ENCODE measurements at places on chromosomes 13 and 19.

- DNase-seq: no peak
Measured at GRCh38 chr13:21675095-21675991, 4.5 kb downstream of the FGF9 start.

DNA sequence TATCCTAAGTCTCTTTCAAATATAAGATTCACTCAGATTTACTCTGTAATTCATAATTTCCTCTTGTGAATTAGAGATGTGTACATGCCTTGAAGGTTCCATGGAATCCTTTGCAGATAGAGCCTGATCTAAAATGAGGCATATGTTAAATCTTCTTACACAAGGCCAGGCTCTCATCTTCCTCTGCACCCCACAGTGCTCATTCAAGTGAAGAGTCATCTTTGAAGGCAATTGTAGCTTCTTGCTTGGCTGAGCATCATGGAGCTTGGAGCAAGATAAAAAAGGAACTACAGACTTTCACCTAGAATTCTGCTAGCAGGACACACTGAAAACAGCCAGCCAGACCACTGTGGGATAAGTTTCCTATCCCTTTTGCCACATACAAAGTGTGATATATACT, 566.4 kb downstream of the PCDH9 start:
- DNase-seq: no peak

DNA sequence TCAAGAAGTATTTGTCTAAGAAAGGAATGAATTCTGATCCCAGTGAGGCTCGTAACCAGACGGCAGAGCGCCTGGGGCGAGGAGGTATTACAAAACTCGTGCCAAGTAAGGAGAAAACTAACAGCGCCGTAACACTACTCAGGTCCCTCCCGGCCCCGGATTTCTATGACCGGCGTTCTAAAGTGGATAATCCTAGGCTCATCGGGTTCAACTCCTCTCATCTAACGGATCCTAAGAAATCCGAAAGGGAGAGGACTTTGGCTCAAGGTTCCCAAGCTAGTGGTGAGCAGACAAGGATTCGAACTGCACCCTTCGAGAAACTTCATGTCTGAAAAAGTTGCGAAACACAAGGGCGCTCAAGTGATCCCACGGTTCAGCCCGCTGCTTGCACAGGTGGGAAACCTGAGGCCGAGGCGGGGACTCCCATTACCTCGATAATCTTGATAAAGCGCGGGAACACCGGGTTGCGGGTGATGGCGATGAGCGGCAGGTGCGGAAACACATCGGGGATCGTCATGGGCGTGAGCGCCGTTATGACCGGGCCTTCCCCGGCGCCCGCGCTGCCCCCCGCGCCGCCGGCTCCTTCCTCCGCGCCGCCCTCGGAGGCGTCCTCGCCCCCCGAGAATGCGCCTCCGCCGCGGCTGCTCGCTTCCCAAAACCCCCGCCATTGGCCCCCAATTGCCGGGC, 529 bp downstream of the LONP1 start:
- DNase-seq: peak; percentile 19

DNA sequence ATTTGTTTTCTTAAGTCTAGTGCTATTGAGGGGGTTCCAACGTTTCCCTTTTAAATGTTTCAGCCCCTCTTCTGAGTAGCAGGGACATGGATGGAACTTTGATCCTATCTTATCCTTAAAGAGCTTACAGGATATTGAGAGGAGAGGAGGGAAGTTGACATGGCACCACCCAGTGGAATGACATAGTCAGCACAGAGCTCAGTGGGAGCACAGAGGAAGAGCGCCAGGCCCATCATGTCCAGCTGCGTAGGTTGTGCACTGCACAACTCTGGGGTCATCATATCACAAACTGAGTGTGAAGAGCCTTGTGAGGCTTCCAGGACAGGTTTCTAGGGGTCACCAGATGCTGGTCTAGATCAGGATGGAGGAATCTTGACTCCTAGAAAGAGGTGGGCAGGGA, 4.6 kb upstream of the CDC42EP5 start:
- DNase-seq: no peak

GRCh38 chr19:13281567-13282291, 131.5 kb downstream of the IER2 start:
- DNase-seq: no peak

- no peak for DNase-seq
Measured at GRCh38 chr19:7226739-7227138, 67.5 kb downstream of the INSR start.

DNA sequence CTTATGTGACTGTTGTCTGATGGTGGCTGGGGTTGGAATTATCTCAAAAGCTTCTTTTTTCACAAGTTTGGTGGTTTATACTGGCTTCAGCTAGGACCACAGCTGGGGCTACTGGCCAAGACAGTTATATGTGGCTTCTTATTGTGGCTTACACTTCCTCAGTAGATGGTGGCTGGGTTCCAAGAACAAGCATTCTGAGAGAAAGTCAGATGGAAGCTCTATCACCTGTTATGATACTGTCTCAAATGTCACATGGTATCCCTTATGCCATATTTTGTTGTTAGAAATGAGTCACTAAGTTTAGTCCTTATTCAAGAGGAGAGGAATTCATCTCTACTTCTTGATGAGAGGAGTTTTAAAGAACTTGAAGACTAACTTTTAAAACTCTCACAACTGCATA, 41.6 kb downstream of the NDFIP2 start:
- no peak for DNase-seq

DNA sequence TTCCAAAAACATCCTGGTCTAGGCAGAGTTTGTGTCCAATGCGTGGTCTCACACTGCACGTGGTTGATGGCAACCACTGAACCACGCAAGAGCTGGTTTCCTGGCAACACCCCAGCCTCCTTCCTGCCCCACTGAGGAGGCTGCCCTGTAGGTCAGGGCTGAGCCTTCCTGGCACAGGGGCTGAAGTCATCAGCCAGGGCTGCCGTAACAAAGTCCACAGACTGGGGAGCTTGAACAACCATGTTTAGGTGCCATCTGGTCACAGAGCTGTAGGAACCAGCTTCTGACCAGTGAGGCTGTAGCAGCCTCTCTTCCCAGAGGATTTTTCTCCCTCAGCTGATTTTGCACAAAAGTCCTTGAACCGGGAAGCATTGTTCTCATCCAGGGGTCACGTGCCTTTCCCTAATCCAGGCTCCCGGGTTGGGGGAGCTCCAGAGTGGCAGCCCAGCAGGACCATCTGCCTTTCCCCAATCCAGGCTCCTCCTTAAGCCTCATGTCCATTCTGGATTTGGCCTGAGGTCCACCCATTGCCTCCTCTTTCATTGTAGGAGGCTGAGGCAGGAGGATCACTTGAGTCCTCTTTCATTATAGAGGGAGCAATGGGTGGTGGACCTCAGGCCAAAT, 53.9 kb downstream of the CHST8 start:
- DNase-seq: no peak

GRCh38 chr19:32662186-32662585, 12.8 kb downstream of the ANKRD27 start:
- DNase-seq: no peak

DNA sequence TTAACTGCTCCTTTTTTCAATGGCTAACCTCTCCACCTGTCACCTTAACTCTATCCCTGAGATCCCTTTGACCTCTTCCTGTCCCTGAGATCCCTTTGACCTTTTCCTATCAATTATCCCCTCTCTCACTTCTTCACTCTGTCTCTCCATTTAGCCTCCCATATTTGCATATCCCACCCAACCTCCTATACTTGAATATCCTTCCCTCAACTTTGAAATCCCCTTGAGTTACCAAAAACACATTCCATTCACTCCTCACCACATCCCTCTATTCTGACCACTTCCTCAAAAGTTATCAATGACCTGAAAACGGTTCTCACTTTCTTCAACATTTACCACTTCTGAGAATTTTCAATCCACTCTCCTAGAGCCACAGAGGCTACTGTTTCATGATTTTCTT, 3.0 kb downstream of the MYCBP2 start:
- no peak for DNase-seq

- no peak for DNase-seq
Measured at GRCh38 chr19:3367628-3368440, 1.5 kb downstream of the NFIC start.

- DNase-seq: no peak
Measured at GRCh38 chr13:75319254-75319653, 162.7 kb downstream of the TBC1D4 start.

DNA sequence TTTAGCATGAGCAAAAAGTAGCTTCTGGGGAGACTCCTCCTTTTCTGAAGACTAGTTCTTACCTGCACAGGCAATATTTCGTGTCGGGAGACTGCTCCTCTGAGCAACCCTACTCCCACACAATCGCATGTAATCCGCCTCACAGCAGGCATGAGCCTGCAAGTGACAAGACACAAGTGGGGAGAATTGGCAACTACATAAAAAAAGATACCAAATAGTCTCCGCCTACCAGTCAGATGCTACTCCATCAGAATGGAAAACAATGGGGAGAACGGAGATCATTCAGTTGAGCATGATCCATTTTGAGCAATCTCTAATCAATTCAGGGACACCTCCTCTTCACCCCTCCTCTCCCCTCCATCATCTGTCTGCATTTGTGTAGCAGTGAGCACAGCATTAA, 321.0 kb downstream of the COG6 start:
- DNase-seq: peak; percentile 7

DNA sequence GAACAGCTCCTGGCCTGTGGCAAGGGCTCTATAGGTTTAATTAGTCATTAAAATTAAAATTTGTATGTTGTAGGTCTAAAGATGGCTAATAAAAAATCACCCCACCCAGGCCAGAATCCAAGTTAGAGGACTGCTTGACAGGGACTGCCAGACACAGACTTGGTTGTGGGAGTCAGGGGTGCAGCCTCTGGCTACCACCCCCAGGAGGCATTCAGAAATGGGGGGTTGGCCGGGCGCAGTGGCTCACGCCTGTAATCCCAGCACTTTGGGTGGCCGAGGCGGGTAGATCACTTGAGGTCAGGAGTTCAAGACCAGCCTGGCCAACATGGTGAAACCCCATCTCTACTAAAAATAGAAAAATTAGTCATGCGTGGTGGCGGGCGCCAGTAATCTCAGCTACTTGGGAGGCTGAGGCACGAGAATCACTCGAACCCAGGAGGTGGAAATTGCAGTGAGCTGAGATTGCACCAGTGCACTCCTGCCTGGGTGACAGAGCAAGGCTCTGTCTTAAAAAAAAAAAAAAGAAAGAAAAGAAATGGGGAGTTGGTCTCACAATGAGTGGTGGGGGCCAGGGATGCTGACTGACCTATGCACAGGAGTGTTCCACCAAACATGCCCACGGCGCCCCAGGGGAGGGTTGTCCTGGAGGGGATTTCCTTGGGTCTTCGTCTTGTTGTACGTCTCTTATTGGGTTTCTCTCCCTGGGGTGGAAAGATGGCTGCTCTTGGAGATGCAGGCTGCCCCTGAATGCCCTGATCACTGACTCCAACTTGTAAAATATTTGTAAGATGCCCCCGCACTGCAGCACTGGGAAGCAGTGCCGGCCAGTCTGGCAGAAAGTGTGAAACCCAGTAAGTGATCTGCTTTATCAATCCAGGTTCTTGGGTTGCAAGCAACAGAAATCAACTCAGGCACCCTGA, 68.8 kb downstream of the SIPA1L3 start:
- no peak for DNase-seq

DNA sequence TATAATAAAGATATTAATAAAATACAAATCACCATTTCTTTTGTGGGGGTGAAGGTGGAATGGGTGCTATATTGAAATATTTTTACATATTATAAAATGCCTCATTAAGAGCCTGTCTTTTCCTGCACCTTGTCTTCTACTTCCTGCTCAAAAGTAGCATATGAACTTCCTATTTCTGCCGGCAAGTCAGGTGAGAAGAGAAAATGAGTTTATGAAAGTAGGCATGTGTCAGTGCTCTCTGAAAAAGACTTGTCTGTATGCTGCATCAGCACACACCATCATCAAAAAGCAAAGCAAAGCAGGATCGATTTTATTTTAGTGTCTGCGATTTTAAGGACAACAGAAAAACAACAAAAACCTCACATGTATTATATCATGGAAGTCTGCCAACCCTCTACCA, 114.2 kb downstream of the RAP2A start:
- DNase-seq: no peak

DNA sequence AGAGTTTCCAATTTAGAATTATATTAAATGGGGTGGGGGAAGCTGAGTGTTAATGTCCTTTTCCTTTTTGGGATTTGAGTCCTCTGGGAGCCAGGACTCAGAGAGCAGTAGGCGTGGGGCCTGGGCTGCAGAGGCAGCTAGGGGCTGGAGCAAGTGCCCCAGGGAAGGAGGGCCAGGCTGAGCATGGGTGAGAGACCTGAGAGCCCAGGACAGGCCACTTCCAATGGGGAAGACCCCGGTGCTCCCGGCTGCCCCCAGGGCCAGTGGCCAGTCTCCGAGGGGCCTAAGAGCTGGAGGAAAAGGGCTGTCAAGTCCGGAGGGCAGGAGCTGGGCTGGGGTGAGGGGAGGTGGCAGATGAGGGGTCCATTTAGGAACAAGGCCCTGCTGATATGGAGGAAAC, 371.5 kb downstream of the ZNF536 start:
- DNase-seq: no peak

DNA sequence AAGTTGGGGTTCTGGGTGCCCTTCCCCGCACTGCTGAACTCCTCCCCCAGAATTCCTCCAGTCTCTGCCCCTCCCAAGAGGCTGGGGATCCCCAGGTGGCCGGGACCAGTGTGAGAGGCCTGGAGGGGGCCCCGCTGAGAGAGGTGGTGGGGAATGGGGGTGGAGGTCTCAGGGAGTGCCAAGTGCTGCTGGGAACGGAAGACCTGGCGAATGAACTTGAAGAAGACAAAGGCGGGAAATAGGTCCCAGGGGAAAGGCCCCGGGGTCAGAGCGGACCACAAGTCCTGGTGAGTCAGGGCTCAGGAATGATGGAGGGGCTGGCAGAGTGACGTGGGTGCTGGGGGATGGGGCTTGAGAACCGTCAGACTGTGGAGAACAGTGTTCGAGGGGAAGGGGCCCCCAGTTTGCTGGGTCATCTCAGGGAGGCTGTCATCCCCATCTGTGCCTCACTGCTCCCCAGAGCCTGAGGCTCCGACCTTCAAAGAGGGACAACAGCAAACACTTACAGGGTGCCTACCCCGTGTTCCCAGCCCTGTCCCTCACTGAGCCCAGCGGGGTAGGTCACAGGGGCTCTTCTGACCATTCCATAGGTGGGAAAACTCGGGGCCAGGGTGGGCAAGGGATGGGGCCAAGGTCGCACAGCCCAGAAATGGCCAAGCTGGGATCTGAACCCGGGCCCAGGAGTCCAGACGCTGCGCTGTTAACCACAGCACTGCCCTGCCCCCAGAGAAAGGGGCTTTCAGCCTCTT, 16.0 kb upstream of the SEMA6B start:
- peak; percentile 89 for DNase-seq

DNA sequence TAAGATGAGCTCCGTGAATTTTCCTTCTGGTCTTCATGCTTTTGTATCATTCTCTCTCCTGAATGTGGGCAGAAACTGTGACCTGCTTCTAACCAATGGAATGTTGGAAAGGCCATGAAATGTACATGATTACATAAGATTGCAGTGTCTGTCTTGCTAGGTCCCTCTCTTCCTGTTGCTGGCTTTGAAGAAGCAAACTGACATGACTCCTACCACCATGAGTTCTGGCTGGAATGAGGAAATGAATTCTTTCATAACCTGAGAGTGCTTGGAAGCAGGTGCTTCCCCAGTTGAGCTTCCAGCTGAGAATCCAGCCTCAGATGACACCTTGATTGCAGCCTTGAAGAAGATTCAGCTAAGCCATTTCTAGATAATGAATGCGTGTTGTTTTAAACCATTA, 275.0 kb upstream of the MIR17HG start:
- no peak for DNase-seq
